ENCODE measurements at places on chromosomes 7 and 10.
A peak's percentile ranks its signal among the peaks of the same experiment; 100 is the strongest.

DNA sequence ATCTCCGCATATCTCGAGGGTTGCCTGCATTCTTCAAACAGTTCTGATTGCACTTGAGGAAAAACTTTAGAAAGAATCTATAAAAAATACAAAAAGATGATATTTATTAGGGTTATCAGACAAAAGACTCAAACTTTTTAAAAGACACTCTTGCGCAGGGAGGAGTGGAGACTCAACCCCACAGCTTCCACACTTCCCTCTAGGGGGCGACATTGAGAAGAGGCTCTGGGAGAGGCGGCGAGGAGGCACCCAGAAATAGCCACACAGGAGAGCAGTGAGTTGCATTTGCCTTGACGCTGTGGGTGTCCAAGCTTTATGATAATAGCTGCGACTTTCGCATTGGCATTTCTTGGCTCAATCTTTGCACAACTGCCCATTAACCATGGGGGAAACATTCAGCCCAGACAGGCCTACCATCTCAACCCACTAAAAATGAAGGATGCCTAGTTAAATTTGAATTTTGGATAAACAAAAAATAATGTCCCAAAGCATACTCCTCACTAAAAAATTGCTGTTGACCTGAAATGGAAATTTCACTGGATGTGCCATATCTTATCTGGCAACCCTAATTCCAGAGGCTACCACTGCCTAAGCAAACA, 86.2 kb downstream of the EBF3 start:
- no peak for DNase-seq

- no peak for DNase-seq
Observed at GRCh38 chr7:158811461-158811860, 17.8 kb downstream of the ESYT2 start.

DNA sequence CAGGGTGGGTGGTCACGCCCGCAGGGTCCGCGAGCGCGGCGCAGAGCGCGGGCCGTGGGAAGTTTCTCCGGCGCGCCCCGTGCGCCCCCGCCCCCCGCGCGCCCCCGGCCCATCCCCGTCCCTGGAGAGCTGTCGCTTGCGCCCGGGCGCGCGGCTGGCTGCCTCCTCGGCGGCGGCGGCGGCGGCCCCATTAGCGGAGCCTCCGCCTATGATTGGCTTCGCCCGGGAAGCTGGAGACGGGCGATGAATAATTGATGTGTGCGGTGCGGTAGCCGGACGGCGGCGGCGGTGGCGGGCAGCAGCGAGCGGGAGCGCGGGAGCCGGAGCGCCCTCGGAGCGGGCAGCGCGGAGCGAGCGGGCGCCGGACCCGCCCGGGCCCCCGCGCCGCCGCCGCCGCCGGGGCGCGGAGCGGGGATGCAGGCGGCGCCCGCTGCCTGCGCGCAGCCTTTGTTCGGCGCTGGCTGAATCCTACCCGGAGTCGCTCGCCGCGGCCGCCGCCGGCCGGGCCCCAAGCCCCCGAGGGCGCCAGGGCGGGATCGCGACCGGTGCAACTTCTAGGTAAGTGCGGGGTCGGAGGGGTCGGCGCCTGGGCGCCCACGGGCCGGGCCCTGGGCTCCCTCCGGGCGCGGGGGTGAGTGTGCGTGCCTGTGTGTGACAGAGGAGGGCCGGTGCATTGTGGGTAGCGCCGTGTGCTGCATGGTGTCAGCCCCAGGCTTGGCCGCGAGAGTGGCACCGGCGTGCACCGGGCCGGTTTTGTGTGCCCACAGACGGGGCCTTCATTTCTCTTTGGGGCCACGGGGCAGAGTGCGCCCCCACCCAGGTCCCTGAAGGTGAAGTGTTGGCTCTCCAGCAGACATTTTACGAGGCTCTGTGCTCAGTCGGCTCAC, 103.8 kb upstream of the PPIF start:
- DNase-seq = peak; percentile 78

DNA sequence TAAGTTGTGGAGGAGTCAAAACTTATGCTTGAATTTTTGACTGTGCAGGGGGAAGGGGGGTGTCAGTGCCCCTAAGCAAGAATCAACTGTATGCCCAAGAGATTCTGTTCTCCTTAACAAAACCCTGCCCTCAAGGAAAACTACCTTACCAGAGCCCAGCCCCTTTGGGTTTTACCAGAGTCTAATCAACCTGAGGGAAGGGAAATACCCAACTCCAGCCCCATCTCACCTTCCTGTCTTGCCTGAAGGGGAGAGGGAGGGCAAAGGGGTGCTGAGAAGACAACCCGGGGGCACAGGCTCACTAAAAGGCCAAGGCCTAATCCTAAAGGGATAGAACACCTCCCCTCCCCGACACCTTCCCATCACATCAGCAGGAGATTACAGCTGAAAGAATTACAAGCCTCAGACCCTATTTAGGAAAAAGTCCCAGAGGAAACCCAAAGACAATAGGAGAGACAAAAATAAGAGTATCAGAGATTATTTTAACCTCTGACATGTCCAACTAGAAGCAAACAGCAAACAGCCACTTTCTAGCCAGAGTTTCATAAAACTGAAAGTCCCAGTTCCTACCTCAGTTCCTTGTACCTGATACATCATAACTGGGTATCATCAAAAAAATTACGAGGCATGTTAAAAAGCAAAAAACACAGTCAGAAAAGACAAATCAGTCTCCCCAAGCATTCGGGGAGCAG, 26.8 kb upstream of the C7orf33 start:
- no peak for DNase-seq

GRCh38 chr7:122383934-122384333, 79.4 kb upstream of the FEZF1 start:
- DNase-seq = no peak

GRCh38 chr10:60414877-60415585, 25.4 kb upstream of the ANK3 start:
- no peak for DNase-seq

DNA sequence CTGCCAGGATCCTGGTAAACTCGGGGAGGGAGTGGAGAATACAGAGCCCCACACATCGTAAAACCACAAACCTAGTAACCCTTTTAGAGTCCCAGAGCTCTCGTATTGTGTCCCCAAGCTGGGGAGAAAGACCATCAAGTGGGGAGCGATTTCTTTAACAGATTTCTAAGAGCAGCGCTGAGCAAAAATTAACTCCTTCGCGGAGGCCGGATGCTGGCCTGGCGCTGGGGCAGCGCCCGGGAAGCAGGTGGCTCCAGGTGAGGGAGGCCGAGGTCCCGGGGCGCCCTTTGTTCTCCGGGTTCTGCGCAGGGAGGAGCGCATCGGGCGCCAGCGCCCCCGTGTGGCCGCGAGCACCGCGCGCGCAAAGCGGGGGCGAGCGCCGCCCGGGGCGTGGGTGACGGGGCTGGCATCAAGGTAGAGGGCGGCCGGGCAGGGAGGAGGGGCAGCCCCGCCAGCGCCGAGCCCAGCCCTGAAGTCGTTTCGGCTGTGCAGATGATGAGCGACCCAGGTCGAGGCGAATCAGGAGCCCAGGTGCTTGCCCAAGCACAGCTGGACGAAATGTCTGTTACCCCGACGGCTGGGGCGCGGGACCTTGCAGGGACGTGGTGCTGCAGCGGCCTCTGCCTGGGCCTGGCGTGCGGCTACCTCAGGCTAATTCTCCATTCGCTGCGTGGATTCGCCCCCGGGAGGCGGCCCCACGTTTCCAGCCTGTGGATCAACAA, 10.4 kb upstream of the FGFR2 start:
- no peak for DNase-seq

DNA sequence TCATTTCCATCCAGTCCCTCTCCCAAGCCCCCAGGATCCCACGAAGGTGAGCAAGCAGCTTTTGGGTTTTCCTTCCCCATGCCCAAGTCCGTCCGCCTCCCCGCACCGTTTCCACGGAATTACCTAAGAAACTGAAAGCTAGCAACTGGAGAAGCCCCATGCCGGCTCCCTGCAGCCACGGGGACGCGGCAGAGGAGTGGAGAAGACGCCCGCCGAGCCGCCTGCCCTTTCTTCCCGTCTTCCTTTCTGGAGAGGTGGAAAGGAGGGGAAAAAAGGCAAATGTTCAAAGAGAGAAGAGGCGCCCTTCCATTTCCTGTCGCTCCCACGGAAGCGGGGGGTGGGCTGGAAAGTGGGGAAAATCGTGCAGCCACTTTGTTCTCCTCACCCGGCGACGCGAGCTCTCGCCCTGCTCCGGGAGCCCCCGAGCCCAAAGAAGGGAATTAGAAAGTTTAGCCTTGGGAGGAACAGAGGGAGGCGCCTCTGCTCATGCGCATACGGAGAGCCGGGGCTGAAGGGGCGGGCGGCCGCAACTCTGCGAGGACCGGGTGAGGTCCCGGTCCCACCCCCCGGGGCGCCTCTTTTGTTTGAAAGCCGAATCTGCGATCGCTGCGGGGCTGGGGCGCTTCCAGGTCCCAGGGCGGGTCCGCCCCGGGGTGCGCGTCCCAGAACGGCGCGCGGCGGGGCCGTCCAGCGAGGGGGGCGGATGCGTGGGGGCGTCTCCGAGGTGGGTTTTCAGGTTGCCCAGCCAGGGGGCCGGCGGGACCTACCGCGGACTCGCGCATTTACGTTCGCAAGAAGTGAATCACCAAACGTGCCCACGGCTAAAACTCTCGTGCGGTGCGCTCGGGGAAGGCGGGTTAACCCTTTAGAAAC, at the start of gene LAMB1:
Gene LAMB1 (minus strand): TSS at position 436 of the 873 bp plus-strand sequence. CDS start 276 bp downstream, at position 160.
- DNase-seq = no peak

GRCh38 chr7:37352974-37353948, 95.4 kb downstream of the ELMO1 start:
- peak; percentile 70 for DNase-seq

GRCh38 chr10:111485767-111486166, 408.9 kb downstream of the ADRA2A start:
- no peak for DNase-seq

GRCh38 chr7:132456418-132456817, 119.9 kb downstream of the PLXNA4 start:
- DNase-seq = no peak

GRCh38 chr10:104899779-104900178, 258.7 kb downstream of the SORCS3 start:
- DNase-seq = no peak

DNA sequence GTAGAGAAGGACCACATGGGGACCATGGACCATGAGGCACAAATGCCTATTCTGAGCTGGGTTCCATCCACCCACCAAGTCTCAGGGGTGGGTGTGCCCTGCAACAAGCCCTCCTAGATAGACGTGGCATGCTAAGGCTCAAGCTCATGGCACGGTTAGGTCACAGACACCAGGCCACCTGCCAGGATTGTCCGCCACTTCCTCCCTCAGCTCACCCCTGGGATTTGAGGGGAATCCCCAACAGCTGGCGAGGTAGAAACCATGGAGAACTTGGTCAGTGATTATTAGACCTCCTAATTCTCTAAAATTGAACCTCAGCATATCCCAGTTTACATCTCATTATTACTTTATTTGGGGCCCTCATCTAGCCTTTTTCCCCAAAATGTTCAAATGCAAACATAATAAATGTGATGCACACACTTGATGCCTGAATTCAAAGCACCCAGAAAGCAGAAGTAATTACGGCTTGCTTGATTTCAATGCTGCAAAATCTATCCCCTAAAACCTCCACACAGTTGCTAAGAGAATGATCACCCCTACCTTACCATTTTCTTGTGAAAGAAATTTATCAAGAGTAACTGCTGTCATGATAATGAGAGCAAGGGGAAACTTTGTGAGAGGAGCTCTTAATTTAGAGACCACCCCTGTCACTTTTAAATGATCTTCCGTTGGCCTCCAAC, 366.6 kb upstream of the PFKP start:
- no peak for DNase-seq

DNA sequence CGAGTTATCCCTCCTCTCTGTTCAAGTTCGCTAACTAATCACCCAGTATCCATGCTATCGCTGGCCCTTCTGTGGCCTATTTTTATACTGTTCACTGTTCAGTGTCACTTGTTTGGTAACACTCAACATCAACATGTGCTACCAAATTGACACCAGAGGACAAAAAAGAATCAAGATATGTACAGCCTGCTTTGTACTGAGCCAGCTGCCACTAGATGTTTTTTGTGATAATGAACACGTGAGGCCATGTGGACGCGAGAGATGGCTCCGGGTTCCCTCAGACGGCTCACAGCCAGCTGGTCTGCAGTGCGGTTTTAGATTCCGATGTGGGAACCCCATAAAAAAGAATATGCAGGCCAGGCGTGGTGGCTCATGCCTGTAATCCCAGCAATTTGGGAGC, 21.2 kb downstream of the CAV1 start:
- DNase-seq = no peak

GRCh38 chr10:3109196-3109595, 41.8 kb downstream of the PFKP start:
- no peak for DNase-seq

DNA sequence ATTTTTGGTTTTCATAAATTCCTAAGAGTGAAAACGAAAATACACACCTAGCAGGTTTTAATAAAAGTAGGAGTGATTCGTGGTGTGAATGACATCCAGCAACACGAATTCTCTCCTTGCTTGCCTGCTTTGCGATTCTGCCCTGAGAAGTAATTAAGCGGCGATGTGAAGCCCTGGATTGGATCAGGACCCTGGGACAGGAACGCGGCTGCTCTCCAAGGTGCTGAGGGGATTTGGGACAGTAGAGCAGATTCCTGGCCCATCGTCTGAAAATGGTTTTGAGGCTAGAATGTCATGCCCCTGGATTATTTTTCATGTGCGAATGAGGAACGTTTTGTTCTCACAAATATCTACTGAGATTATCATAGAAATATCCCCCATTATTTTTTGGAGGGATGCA, 7.8 kb downstream of the NPS start:
- no peak for DNase-seq

DNA sequence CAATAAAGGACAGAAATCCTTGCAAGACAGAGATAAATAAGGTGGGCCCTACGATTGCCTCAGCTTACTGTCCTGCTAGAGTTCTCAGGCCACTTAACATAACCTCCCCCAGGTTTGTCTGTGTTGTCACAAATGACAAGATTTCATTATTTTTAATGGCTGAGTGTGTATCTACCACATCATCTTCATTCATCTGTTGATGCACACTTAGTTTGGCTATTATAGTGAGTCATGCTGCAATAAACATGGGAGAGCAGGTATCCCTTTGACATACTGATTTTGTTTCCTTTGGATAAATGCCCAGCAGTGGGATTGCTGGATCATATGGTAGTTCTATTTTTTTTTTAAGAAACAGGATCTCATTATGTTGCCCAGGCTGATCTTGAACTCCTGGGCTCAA, 60.6 kb downstream of the PRTFDC1 start:
- no peak for DNase-seq

GRCh38 chr7:74217455-74218342, 7.9 kb downstream of the LAT2 start:
- peak; percentile 71 for DNase-seq

GRCh38 chr10:86652361-86653202, 1.8 kb upstream of the OPN4 start:
- peak; percentile 44 for DNase-seq

DNA sequence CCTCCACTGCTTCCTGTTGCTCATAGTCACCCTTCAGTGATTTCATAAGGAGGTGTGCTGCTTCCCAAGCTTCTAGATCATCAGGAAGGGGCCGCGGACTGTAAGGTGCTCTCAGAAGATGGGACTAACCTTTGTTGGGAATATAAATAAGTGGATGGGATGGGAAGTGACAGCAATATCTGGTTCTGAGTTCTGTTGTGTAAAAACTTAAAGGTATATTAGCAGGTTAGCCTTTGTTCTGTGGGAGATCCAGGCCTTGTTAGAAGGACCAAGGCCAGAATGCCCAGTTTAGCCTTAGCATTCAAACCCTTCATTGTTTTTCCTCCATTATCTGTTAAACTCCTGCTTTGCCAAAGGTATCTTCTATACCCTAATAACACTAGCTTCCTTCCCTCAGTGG, 12.4 kb downstream of the BUB3 start:
- DNase-seq = no peak

- DNase-seq = no peak
Observed at GRCh38 chr7:132428247-132428919, 147.9 kb downstream of the PLXNA4 start.
